Stimulated activated CD8-positive, alpha-beta memory T cell treated with anti-CD3 and anti-CD28 coated beads, Interleukin-4, amount 100 ng/mL, for 4 hours (primary cell): ENCODE measurements at places on chromosomes 13 and 19.

- DNase-seq, result no peak
Observed at GRCh38 chr13:55583953-55584593, 1556.6 kb upstream of the PRR20A start.

- DNase-seq, result no peak
Observed at GRCh38 chr13:26460648-26461047, 96.8 kb upstream of the WASF3 start.

- DNase-seq, result no peak
Observed at GRCh38 chr13:43472339-43472738, 314.4 kb downstream of the ENOX1 start.

- no peak for DNase-seq
Observed at GRCh38 chr19:496112-496665, at the start of gene MADCAM1. MADCAM1 (plus strand) TSS chr19:496486; CDS start chr19:496500, 14 bp downstream.

DNA sequence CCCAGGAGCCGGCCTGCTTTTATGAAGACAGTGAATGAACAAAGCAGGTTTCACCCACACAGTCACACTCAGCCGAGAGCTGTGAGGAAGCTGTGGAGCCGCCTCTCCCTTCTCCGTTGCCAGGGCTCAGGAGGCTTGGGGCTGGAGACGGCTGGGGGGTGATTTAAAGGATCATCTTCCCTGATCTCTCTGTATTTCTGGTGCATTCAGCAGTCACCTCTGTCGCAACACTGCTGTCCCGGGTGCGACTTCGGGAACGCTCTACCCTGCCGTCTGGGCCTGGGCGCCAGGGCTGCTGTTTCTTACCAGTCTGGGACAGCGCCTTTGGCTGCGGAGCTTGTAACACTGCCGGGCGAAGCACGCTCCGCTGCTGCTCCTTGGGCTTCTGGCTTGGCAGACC lies 18.1 kb downstream of the CAPS start:
- no peak for DNase-seq

GRCh38 chr19:18300930-18301717 lies 19.7 kb upstream of the JUND start:
- DNase-seq, result no peak

- DNase-seq, result no peak
Observed at GRCh38 chr13:30159446-30159839, 147.9 kb downstream of the KATNAL1 start.

GRCh38 chr13:32894589-32895001 lies 121.6 kb upstream of the KL start:
- DNase-seq, result no peak

GRCh38 chr19:11478167-11479089 lies 2.4 kb downstream of the ELAVL3 start:
- no peak for DNase-seq

DNA sequence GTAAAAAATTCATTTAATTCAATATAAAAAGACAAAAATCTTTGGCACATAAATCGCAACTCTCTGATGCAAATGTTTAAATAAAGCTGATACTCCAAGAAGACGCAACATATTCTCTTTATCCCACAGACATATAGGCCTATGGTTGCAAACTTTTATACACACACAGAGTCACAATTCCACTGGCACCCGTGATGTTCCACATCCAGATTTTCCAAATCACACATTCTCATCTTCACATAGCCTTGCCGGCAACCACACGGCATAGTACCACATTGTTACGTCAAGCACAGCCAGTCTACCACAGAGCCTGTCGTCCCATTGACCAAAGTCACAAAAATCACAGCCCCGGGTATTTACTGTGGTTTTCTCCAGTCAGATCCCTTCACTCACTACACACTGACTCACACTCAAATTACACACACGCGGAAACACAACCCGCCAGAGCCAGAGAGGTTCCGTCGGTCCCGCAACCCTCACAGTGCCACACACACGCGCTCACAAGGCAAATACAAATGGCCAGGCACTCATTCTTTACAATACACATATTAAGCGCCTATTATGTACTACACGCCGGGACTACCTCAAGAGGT lies 546 bp upstream of the ZNF546 start:
- no peak for DNase-seq

DNA sequence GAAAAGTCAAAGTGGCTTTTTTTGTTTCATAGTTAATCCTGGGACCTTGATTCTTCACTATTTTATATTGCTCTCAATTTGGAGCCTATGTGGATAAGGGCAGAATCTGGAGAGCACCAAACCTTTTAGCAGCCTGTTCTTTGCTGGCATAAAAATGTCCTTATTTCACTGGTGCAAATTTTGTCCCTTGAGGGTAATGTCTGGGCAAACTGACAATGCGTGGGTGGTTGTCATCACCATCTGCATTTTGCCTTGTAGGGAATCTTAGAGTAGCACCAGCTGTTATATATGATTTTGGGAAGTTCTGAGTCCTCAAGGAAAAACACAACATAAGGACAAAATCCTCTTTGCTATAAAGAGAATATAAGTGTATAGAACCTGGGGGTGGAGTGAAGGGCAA lies 336.9 kb upstream of the HTR2A start:
- no peak for DNase-seq

GRCh38 chr13:30241532-30241931 lies 65.8 kb downstream of the KATNAL1 start:
- no peak for DNase-seq

DNA sequence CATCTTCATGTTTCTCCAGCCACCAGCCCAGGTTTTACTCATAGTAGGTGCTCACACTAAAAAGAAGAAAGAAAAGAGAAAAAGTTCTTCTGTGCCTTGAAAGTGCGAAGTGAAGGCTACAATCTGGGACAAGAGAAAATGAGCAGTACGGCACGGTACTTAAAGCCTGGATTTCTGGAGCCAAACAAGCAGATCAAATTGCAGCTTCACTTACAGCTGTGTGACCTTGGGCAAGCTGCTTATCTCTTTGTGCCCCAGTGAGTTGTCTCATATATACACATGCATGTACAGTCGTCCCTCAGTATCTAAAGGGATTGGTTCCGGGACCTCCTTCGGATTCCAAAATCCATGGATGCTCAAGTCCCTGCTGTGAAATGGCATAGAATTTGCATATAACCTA lies 41.8 kb downstream of the GSX1 start:
- no peak for DNase-seq

DNA sequence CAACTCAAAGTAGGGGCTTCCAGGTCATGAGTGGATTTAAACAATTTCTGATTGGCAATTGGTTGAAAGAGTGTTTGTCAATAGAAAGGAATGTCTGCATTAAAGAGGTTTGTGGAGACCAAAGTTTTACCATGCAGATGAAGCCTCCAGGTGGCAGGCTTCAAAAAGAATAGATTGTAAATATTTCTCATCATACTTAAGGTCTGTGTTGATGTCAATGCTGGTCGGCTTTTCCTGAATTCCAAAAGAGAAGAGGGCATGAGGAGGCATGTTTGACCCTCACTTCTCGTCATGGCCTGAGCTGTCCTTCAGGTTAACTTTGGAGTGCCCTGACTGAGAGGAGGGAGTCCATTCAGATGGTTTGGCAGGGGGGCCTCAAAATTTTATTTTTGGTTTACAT lies 125.4 kb upstream of the RFC3 start:
- no peak for DNase-seq

- DNase-seq, result no peak
Observed at GRCh38 chr13:64127856-64128255, 2712.2 kb upstream of the PCDH20 start.

GRCh38 chr13:42106998-42107397 lies 58.5 kb downstream of the DGKH start:
- no peak for DNase-seq

GRCh38 chr13:110388108-110388943 lies 81.2 kb downstream of the COL4A2 start:
- no peak for DNase-seq

- DNase-seq, result no peak
Observed at GRCh38 chr13:114038211-114038613, 64.3 kb upstream of the C13orf46 start.

DNA sequence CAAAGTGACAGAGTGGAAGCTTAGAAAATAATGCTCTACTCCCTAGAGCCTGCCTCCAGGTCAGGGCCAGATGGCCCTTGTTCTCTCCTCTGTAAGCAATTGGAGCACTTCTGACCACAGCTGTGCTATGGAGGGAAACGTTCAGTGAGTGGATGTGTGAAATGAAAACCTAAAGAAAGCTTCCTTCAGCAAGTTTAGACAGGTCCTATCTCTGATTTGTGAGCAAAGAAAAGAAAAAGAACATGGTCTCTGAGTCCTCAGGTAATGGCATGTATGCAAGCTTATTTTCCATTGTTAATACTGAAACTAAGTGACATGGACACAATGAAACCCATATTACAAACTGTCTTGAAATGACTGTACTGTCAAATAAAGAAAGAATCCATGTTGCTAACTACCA lies 1486.8 kb downstream of the EFNB2 start:
- DNase-seq, result no peak

- no peak for DNase-seq
Observed at GRCh38 chr13:66660468-66660813, 569.7 kb downstream of the PCDH9 start.

DNA sequence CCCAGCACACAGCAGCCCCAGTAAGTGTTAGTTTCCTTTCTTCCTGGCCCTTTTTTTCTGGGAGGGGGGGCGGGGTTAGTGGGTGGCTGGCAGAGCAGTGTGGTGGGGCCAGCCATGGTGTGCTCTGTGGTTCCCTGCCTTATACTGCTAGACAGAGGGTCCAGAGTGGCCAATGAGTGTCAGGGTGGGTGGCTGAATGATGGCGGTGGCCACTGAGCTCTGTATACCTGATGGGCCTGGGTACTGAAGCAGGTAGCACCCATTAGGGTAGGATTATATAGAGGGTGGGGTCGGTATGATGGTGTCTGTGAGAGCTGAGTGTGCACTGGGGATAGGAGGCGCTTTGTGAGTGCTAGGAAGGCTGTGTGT lies 13.8 kb downstream of the CIC start:
- no peak for DNase-seq

DNA sequence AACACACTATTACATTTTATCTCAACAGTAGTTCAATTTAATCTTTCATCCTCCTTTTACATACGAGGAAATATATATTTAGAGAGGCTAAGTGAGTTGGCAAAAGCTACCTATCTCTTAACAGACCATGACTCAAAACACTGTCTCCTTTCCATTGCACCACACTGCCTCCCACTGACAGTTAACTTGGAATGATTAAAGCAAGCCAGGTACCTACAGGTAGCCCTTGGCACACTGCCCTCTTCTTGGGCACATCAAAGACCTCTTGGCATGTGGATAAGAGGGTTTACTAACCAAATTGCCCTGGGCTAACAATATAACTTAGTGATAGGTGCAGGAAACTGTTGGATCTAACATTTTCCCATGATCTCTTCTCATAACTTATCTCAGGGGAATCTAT lies 1.8 kb downstream of the ABHD13 start:
- DNase-seq, result no peak

GRCh38 chr19:3775374-3775711 lies 3.3 kb upstream of the RAX2 start:
- no peak for DNase-seq

GRCh38 chr19:6721773-6722172 lies 1.3 kb upstream of the C3 start:
- DNase-seq, result no peak

- DNase-seq, result no peak
Observed at GRCh38 chr19:29139227-29139626, 73.7 kb downstream of the UQCRFS1 start.

DNA sequence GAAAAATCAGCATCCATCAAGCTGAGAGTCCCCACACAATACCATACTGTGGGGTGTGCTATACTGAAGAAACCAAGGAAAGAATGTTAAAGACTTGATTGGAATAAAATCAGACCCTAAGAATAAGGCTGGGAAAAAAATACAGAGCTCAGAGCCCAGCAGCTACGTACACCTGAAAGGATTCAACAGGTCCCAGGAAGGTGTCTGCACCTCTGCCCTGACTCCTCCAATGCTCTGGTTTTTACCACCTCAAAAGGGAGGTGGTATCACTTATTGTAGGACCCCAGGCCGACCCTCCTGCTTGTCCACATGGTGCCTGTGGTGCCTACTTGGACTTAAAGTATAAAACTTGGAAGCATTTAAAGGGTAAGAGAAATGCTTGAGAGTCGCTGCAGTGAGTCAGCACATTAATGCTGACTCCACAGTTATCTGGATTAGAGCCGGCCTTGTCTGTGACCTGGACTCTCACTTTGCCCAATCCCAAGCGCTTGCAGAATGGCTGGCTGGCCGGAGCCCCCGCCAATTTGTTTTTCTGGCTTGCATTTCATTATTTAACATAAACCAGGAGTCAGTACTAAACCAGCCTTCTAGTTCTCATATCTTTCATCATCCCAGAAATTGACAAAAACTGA lies 110.1 kb downstream of the FGF14 start:
- DNase-seq, result no peak

DNA sequence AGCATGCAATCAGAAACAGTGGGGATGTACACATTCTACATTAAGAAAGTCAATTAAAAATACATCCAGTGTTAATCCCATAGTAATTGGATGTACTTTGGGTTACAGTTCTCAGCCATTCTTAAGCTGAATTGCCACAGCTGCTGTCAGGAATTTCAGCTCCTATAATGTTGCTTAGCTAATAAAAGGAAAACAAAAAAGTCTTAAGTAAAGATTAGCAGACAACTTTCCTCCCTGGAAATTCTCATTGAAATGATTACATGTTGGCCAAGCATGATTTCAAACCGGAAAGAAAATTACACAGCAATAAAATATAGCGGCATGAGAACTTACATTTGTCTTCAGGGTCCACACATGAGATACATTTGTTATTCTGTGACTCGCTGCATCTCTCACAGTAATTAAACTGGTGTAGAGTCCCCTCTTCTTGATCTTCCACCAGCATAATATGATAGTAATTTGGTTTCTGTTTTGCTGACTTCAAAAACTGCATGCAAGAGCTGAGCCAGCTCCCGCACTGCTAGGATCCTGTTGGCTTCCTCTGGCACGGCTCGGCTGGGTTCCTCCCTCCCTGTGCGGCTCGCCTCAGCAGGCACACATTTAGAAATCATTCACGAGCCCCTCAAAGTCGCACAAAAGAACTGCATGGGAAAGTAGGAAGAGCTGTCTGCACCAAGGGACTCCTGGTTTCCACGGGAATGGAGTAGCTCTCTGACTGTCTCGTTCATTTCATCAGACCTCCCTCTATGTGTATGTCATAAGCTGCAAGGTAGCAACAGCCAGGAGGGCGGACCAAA lies at the start of gene HTR2A:
TSS of gene HTR2A (minus strand) at position 713 of the 797 bp plus-strand sequence. CDS start 1,147 bp downstream, outside the sequence.
- no peak for DNase-seq

DNA sequence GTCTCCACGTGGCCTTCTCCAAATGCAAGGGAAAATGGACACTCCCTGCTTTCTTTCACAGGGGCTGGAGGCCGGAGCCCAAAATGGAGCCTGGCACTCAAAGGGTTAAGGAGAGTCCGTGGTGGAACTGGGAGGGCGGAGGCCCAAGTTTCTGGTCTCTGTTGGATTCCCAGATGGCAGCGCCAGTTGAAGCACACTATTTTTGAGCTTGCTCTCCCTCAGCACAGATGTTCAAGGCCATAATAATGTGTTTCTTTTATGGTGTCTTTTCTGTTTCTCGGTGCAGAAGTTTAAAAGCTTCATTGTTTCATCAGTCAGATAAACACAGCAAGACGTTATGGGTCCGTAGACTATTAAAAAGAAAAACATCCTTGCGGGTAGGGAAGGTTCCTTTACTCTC lies 67.6 kb downstream of the TNFRSF19 start:
- DNase-seq, result no peak

GRCh38 chr13:66994097-66994496 lies 236.0 kb downstream of the PCDH9 start:
- no peak for DNase-seq
